ENCODE measurements at places on chromosomes 4 and X. TPM values are rescaled to one million over a fixed set of nuclear protein-coding genes. Genes with fewer than 3 reads are reported as not detected.

GRCh38 chrX:10582945-10583344 lies 37.4 kb downstream of the MID1 start:
- peak; percentile 61 for DNase-seq

- DNase-seq, result no peak
These were observed 116.2 kb upstream of the STX18 start for GRCh38 chr4:4658052-4658451.

DNA sequence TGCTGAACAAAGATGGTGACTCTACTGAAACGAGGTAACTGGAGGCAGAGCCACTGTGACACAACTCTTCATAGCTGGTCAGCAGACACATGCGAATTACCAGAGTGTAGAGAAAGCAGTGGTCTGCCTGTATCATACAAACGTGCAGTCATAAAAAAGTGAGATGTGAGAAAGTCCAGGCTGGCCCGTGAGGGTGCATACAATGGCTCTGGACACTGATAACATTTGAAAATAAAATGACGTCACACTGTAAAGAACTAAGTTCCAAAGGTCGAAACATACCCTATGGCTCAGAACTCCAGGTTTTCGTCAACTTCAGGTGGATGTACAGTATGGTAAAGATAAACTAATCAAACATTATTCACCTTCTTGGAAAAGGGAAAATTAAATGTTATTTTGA lies 95.7 kb downstream of the SHISA3 start:
- no peak for DNase-seq

GRCh38 chrX:153102418-153102817 lies 30.2 kb downstream of the PNMA6A start:
- no peak for DNase-seq

RIBC1 gene
- 0.32 TPM for total RNA-seq

GRCh38 chr4:93467484-93468155 lies 360.9 kb upstream of the ATOH1 start:
- no peak for DNase-seq

CYLC1 gene
- not detected for total RNA-seq

DNA sequence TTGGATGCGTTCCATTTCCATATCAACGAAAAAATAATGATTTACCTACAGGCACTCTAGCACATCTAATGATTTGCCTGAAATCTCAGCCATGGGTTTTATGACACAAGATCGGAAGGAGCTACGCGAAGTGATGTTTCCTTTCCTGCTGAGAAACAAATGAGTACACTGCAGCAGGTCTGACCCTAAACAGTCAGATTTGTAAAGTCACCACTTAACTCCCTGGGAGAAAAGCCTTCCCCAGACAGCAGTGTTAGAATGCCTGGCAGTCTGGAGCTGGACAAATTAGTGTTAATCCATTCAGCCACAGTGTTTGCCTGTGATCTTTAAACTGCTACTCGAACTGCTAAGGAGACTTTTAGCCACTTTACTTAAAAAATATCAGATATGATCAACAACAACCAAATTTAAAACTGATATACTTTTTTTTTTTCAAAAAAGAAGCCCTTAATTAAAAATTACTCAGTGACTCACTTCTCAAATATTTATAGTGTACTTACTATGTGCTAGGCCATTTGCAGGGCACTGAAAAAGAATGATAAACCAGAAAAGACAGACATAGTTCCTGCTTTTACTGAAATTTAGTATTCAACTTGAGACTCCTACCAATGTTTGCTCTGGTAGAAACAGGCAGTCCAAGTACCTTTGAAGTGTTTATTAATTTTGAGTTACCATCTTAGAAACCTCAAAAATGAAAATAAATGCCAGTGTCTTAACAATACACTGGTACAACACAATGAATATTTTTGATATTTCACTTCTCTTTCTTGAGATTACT lies 104.5 kb downstream of the SHISA3 start:
- DNase-seq, result no peak

GRCh38 chr4:35541146-35541887 lies 703.0 kb downstream of the ARAP2 start:
- no peak for DNase-seq

- DNase-seq, result peak; percentile 14
These were observed 45.8 kb downstream of the TSPAN5 start for GRCh38 chr4:98612318-98613250.

DNA sequence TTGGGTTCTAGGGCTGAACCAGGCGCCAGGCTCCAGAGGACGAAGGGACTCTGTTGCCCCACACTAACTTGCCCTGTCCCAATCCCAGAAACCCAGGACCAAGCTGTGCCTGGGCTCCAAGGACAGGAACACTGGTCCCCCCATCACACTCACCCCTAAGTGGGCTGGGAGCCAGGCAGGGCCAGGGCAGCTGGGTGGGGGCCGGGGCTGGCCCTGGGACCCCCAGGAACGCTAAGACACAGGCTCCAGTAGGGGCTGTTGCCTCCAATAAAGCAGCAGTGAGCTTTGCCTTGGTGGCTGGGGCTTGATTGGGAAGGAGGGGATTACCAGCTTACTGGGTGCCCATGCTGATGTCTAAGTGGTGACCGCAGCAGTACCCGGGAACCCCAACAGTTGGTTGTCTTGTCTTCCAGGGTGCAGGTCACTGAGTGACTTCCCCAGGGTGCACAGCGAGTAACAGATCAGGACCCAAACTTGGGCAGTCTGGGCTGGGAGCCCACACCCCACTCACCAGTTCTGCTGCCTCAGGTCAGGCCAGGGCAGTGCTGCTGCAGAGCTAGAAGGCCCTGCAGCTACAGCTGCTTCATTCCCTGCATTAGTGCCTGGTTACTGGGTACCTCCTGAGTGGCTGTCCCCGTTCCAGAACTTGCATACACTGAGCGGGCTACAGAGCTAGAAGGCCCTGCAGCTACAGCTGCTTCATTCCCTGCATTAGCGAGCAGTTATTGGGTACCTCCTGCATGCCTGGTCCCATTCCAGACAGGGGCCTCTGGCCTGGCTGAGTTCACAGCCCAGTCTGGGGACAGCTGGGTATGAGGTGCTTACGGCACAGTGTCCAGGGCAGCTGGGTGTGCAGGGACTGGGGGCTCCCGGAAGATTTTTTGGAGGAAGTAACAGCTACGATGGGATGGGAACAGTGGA lies 9.4 kb upstream of the ADD1 start:
- no peak for DNase-seq

DNA sequence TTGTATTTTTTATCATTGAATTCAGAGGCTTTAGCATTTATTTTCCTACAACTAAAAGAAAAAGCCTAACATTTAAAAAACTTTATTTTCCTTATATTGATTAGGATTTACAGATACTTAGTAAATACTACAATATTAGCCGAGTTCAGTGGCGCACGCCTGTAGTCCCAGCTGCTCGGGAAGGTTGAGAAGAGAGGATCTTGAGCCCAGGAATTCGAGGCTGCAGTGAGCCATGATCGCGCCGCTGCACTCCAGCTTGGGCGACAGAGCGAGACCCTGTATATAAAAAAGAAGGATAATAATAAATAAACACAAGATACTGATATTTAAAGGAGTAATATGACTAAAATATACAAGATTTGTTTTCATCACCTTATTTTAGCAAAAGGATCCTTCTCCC lies 681 bp upstream of the UPF3B start:
- DNase-seq, result peak; percentile 34

DNA sequence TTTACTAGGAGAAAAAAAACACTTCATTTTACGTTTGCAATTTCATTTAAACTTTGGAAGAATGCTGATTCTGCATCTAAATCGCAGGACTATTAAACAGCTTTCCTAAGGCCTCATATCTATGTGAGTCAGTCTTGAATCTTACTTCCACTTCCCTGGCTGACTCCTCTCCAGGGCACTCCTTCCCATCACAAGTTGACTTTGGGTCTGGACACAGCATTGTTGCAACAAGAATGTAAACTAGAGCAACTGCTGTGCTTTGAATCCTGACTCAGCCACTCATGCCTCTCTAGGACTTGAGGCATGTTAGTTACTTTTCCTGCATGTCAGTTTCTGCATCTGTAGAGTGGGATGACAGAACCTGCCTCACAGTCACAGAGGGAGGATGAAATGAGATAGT lies 413.8 kb downstream of the FAT4 start:
- peak; percentile 94 for DNase-seq

PRICKLE3 gene
- 10.8 TPM for total RNA-seq

RNF150 gene
- total RNA-seq, result 10.5 TPM

- DNase-seq, result peak; percentile 42
These were observed 5.9 kb downstream of the IRAK1 start for GRCh38 chrX:154013614-154014360.

GRCh38 chr4:2364654-2365053 lies 53.8 kb downstream of the ZFYVE28 start:
- DNase-seq, result peak; percentile 92

DNA sequence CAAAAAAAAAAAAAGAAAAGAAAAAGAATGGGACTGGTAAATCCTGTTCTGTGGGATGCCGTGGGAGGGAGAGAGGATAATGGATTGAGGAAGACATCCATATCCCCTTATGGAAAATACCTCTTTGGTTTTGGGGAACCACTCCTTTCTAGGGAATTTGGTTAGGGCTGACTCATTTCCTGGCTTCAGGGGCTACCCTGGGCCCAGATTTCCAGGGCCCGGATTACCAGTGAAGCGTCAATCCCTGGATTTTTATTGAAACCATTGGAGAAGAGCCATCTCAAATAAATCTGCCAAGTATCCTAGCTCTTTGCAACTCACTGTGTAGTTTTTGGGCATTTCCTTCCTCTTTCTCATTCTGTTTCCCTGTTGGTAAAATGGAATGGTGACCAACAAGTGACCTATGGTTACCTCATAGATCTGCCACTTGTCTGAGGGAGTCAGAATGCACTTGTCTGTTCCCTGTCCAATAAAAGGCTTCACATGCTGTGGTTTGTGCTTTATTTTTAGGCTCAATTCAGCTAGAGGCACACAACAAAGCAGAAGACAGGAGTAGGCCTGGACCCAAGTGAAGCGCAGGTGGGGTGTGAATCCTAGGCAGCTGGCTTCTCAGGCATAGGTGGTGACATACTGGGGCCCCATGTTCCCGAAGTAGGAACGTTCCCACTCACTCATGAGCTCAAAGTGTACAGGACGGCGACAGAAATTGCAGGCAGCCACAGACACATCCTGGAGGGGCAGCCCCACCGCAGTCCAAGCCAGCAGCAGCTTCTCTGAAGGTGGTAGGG lies 8.6 kb downstream of the APEX2 start:
- DNase-seq, result peak; percentile 21

KLKB1 gene
- not detected for total RNA-seq

- DNase-seq, result peak; percentile 57
These were observed at the start of gene NHSL2 for GRCh38 chrX:71910643-71910985. Gene NHSL2, plus strand, starts transcription at chrX:71910845.

DNA sequence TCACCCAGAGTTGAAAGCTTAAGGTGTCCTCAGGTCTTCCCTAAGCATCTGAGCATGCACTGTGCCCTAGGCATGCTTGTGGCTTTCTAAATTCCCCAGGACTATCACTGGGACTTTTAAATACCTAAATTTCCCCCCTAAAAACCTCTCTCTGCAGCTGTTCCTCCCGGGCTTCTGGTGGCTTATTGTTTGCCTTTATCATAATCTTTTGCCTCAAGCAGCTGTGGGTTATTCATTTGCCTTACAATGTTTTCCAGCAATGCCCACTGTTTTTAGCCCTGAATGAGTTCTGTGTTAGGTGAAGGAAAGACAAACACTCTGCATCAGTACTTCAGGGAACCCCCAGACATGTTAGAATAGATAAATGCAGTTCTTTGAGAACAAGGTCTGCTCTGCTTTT lies 455.0 kb downstream of the ZIC3 start:
- no peak for DNase-seq

- DNase-seq, result no peak
These were observed 129.2 kb upstream of the MAOA start for GRCh38 chrX:43526878-43527277.

- peak; percentile 45 for DNase-seq
These were observed 27.8 kb downstream of the BANK1 start for GRCh38 chr4:101818362-101818761.

KDM6A gene
- 31.2 TPM for total RNA-seq

POU3F4 gene
- total RNA-seq, result not detected

DNA sequence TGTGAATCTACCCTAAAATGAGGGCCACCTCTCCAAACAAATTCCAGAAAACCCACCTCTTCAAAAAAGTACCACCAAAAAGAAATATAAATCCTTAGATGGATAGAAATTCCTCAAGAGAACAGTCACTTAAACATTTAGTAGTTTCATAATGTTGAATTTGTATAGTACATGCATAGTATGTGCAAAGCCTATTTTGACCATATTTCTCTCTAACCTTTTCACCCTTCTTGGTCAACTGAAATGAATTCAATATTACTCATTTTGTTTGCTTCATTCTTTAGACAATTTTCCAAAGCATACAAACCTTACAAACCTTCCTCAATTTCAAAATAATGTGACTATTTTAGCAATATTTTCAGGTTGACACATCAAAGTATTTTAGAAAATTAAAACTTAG lies 4.1 kb downstream of the RHOXF1 start:
- DNase-seq, result peak; percentile 43

DNA sequence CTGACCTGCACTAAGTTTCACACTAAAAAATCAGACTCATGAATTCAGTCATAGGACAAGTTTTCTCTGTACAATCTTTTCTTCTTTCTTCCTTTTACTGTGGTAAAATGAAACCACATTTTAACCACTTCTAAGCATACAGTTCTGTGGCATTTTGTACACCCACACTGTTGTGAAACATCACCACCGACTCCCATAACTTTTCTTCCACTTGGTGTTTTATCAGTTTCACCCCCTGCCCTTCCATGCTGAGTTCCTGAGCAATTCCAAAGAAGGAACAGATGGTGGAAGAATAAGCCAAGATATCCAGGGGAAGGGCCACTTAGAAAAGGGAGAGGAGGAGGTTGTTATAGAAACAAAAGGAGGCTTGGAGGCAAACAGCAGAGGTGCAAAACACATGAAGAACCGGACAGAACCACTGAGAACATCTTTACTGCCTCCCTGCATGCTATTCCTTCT lies 22.6 kb downstream of the SLC25A4 start:
- DNase-seq, result peak; percentile 53

VAMP7 gene
- total RNA-seq, result 47.2 TPM

- DNase-seq, result no peak
These were observed 46.4 kb upstream of the ABCG2 start for GRCh38 chr4:88204882-88205281.

RNF128 gene
- total RNA-seq, result 0.54 TPM

DNA sequence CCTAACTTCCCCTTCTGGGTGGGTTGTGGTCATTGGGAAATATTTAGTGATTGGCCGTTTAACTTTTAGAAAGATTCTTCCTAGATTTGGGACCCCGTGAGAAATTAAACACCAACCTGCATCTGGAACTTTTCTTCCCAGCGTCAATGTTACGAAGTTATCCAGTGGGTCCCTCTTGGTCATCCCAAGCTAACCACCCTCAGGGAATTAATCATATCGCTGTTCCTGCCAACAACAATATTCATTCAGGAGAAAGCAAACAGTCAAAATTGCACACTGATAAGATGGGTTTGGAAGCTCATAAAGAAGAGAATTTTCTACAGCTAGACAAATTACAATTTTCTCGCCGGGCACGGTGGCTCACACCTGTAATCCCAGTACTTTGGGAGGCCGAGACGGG lies 121.2 kb upstream of the STX18 start:
- peak; percentile 53 for DNase-seq

FGFR3 gene
- total RNA-seq, result 0.97 TPM

- peak; percentile 0 for DNase-seq
These were observed 179.1 kb upstream of the KLHL4 start for GRCh38 chrX:87338510-87338909.

NDP gene
- total RNA-seq, result 0.13 TPM

All from GM23248 (cell line).